ENCODE measurements at places on chromosomes 16 and 17.

GRCh38 chr16:82055117-82055516, 20.1 kb downstream of the HSD17B2 start:
- DNase-seq, result no peak

- peak; percentile 51 for DNase-seq
These were observed 115.0 kb upstream of the CIBAR2 start for GRCh38 chr16:85227084-85227945.

GRCh38 chr17:7191571-7192270, 12.6 kb upstream of the ASGR1 start:
- peak; percentile 30 for DNase-seq

DNA sequence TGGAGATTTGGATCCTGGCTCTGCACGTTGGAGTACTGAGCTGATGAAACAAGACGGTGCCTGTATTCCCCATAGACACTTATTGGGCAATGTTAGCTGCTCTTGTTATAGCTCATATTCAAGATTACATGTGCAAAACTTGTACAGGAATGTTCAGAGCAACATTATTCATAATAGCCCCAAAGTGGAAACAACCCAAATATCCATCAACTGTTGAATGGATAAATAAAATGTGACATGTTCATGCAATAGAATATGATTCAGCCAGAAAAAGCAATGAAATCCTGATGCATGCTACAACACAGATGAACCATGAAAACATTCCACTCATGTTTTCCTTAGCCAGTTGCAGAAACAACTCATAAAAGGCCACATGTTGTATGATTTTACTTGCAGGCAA, 5.7 kb upstream of the SDR42E1 start:
- peak; percentile 24 for DNase-seq

DNA sequence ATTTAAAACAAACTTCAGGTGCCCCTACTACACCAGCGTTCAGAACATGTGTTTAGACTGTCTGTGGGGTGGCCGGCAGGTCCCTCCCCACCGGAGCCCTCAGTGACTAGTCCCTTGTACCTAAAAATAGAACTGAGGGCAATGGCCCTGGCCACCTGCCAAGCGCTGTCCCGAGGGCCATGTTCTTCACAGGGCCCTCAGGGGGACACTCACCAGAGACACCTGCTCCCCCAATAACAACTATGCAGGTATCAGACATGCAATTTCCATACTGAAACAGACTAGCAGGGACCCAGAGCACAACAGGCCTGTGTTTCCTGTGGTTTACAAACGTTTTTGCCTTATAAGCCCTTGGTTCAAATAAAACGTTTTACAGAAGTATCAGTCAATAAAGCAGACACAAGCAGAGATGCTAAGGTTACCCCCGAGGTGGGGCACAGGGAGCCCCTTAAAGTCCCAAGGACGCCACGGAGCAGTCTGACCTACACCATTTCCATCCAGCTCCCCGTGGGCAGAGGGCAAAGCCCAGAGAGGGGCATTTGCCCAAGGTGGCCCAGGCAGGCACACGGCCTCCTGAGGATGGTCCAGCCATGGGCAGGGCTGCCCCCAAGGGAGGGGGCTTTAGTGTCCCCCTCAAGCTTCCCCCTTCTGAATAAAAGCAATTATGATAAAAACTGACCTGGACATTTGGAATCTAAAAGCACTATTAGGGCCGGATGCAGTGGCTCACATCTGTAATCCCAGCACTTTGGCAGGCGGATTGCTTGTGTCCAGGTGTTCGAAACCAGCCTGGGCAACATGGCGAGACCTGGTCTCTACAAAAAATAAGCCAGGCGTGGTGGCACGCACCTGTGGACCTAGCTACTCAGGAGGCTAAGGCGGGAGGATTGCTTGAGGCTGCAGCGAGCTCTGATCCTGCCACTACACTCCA, 896 bp upstream of the MYLK3 start:
- no peak for DNase-seq

GRCh38 chr17:27760069-27760885, 40.1 kb downstream of the NOS2 start:
- DNase-seq, result peak; percentile 22
